ENCODE measurements at places on chromosomes 13 and 19.

GRCh38 chr19:5960005-5961001 is 17.6 kb downstream of the RANBP3 start:
- DNase-seq = no peak

DNA sequence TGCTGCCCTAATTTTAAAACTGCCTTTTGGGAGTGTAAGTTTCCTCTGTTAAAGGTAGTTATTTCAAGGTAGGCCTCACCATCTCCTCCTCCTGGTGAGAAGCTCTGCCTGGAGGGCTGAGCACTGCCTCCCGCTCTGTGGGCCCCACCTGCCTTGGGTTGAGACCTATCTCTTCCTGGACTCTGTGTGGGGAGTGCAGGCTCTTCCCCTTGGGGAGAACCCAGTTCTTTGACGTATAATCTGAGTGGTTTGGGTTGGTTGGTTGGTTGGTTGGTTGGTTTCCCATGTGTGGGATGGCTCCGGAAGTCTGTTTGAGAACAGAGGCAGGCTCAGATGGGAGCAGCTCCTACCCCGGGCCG is 39.1 kb downstream of the ACTN4 start:
- no peak for DNase-seq

GRCh38 chr13:99197117-99197651 is 3.5 kb upstream of the UBAC2 start:
- no peak for DNase-seq

- no peak for DNase-seq
These were observed 3.0 kb downstream of the OPA3 start for GRCh38 chr19:45581576-45581975.

GRCh38 chr19:47284324-47284899 is 9.7 kb downstream of the INAFM1 start:
- DNase-seq = no peak

DNA sequence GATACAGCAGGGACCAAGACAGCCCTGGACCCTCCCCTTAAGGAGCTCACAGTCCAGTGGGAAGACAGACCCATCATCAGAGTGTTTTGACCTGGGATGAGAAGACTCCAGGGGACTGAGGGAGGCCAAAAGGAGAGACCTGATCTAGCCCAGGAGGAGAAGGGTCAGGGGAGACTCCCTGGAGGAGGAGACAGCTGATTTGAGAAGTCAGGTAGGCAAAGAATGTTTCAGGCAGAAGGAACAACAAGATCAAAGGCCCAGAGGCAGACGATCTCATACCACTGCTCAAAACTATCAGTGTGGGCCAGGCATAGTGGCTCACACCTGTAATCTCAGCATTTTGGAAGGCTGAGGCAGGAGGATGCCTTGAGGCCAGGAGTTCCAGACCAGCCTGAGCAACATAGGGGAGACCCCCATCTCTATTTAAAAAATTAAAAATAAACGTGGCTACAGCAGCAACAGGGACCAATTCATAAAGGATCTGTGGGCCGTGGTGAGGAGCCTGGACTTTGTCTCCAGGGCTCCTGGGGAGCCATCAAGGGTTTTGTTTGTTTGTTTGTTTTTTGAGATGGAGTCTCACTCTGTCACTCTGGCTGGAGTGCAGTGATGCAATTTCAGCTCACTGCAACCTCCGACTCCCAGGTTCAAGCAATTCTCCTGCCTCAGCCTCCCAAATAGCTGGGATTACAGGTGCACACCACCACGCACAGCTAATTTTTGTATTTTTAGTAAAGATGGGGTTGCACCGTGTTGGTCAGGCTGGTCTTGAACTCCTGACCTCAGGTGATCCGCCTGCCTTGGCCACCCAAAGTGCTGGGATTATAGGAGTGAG is 2.2 kb upstream of the COX6B1 start:
- no peak for DNase-seq

DNA sequence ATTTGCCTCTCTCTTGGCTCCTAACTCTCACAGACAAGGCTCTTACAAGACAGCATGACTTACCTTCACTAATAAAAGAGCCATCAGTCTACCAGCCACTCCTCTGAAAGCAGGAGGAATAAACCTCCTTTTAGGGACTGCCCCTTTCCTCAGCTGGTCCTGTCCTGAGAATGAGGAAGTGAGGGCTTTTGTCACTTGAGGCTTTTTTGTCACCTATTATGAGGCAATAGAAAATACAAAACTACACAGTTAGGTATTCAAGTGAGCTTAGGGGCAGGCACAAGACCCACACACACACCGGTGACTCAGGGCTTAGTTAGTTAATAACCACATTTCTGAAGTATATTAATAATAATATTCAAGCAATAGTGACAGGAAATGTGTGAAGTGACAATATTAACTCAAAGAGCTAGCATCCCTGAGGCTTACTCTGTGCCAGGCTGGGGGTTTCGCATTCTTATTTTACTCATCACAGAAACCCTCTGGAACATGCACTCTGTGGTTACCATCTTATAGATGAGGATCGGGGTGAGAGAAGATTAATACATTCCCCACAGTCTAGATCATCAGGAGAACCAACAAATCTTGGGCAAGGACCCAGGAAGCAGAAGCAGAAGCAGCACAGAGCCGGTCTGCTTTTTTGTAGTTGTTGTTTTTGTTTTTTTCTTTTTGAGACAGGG is 379.9 kb downstream of the LIG4 start:
- DNase-seq = no peak

- no peak for DNase-seq
These were observed 73.6 kb upstream of the STK24 start for GRCh38 chr13:98650396-98651107.

- DNase-seq = no peak
These were observed 615.6 kb downstream of the DACH1 start for GRCh38 chr13:71251292-71251951.
